ENCODE measurements at places on chromosomes 6 and 20.

- DNase-seq, result no peak
These were observed 793.9 kb upstream of the EPHA7 start for GRCh38 chr6:94213226-94213625.

GRCh38 chr20:34713194-34713943, 9.2 kb downstream of the TP53INP2 start:
- no peak for DNase-seq

DNA sequence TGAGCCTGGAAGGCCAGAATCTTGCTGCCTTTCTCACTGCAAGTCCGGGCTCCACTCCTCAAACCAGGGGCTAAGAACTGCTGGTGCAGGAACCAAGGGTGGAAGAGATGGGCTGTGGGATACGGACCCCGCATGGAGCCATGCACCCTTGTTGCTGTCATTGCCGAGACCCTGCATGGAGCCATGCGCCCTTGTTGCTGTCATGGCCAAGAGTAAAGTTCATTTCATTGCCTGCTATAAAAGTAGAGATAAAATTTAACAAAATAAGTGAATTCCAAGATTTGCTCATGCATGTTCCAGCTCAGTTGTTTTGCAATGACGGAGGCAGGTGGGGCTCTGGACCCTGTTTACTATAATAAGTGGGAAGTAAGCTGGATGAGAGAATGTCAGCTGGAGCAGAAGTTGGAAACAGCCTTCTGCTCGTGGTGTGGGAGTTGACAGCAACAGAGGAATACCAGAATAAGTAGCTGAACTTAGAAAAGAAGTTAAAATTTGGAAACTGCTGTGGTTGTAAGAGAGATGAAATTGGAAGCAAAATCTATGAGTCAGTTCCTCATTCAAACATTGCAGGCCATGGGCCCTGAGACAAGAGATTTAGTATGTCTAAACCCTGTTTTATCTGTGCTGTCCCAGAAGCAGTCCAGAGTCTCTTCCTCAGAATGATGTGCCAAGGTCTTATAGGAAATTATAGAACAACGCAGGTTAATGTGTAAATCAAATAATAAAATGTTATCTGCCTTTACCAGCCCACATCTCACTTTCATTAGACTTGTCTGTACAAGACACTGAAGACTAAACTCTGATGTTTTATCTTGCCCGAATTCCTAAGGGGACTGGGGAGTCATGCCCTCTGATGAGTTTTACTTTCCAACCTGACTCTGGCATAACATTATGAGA, 15.8 kb upstream of the THBS2 start:
- DNase-seq, result no peak

GRCh38 chr20:18738055-18738454, 75.5 kb upstream of the SCP2D1 start:
- DNase-seq, result no peak

GRCh38 chr6:4664117-4664626, 112.0 kb upstream of the CDYL start:
- no peak for DNase-seq

GRCh38 chr20:32623667-32624157, 38.6 kb upstream of the NOL4L start:
- DNase-seq, result no peak

Data from activated naive CD4-positive, alpha-beta T cell (primary cell).